Stimulated activated CD4-positive, alpha-beta T cell treated with anti-CD3 and anti-CD28 coated beads, Interleukin-2, amount 100 ng/mL, for 48 hours (primary cell): ENCODE measurements at places on chromosomes 5 and 9.

DNA sequence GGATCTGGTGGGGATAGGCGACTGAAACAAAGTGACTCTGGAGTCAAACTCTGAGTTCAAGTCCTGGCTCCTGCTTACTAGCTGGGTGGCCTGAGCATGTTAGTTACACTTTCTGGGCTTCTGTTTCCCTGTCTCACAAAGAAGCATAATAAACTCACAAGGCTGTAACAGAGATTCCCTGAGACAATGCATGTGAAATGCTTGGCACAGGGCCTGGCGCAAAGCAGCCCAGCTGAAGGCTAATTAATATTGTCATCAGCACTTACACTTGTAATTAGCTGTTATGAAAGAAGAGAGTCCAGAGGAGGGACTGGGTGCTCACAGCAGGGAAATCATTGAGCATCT lies 64.1 kb upstream of the SPOCK1 start:
- DNase-seq, result no peak

DNA sequence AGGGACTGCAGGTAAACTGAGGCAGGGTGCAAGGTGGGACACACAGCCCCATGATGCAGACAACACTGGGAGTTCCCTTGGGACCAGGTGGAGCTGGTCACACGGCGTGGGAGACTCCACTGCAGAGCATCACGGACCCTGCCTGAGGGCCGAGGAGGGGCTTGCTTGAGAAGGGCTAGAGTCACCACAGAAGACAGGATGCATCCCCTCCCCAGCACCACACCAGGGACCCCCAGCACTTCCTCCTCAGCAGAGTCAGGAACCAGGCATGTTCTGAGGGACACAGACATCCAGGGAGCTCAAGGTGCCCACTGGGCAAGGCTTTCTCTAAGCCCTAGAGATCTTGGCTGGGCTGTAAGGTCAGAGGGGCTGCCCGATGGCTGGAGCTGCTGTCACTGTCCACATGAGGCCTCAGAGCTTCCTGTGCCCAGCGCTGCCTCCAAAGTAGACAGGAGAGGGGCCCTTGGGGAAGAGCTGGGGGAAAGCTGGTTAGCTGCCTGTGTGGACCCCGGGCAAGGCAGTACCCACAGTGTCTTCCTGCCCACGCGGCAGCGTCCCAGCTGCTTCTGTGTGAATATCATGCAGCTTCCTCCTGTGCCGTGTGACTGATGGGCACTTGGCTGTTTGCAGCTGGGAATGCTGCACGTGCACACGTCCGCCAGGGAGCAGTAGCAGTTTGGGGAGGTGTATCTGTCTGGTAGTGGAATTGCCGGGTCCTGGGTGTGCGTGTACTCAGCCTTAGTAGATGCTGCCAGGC lies 176.6 kb downstream of the CACNA1B start:
- DNase-seq, result no peak

DNA sequence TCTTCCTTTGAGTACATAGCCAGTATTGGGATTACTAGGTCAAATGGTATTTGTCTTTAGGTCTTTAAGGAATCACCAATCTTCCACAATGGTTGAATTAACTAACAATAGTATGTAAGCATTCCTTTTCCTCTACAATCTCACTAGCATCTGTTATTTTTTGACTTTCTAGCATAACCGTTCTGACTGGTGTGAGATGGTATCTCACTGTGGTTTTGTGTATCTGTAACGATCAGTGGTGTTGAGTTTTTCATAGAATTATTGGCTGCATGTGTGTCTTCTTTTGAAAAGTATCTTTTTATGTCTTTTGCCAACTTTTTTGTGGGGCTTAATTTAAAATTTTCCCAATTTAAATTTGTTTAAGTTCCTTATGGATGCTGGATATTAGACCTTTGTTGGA lies 81.5 kb upstream of the ASTN2 start:
- no peak for DNase-seq

GRCh38 chr5:119368238-119368630 lies 12.4 kb downstream of the TNFAIP8 start:
- no peak for DNase-seq

- DNase-seq, result no peak
These were observed 588.9 kb downstream of the MAT2B start for GRCh38 chr5:164094291-164094690.

DNA sequence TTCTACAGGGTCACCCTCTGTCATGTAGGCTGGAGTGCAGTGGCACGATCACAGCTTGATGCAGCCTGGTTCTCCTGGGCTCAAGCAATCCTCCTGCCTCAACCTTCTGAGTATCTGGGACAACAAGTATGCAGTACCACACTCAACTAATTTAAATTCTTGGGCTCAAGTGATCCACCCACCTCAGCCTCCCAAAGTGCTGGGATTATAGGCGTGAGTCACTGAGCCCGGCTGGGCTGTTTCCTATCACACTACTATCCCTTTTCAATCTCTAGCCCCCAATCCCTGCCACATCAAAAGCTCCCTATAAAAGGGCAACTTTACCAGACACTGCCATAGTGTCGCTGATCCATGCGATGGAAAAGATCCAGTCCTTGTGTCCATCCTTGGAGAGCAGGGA lies 20.4 kb downstream of the DCAF12 start:
- DNase-seq, result no peak

DNA sequence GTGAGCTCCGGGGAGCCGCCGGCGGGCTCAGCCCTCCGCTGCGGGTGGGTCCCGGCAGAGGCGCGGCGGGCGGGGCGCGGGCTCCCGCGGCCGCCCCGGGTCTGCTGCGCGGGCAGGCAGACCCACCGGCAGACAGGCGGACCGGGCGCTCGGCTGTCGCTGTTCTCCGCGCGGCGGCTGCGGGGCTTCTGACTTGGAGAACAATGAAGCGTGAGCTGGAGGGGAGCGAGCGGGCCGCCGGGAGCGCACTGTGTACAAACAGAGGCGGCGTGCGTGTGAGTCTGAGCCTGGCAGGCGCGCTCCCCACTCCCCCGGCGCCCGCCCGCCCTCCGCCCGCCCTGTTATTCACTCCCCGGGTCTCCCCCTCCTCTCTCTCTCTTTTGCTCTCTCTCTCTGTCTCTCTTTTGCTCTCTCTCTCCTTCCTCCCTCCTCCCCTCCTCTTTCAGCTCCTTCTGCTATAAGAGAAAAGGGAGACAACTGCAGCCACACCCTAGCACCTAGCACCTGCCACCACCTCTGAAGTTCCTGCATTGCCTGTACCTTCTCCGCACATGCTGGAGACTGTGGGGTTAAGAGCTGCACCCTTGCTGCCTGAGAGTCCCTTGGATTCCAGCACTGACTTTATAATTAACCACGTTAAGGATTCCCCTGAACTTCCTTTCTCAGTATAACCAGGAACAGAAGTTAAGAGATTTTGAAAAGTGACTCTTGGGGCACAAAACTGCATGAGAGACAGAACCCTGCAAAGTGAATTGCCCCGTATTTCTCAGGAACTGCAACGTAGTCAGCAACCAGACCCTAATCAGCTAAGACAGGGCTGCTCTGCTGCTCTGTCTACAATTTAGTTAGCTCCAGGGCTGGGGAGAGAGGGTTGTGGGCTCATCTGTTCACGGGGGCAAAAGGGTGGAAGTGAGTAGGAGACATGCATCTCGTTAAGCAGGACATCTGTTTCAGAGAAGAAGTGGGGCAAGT lies at the start of gene EDIL3:
TSS of gene EDIL3 (minus strand) at position 277 of the 972 bp plus-strand sequence. CDS start 506 bp downstream, outside the sequence.
- DNase-seq, result no peak

GRCh38 chr5:150575745-150576448 lies 64.6 kb upstream of the SYNPO start:
- DNase-seq, result no peak

DNA sequence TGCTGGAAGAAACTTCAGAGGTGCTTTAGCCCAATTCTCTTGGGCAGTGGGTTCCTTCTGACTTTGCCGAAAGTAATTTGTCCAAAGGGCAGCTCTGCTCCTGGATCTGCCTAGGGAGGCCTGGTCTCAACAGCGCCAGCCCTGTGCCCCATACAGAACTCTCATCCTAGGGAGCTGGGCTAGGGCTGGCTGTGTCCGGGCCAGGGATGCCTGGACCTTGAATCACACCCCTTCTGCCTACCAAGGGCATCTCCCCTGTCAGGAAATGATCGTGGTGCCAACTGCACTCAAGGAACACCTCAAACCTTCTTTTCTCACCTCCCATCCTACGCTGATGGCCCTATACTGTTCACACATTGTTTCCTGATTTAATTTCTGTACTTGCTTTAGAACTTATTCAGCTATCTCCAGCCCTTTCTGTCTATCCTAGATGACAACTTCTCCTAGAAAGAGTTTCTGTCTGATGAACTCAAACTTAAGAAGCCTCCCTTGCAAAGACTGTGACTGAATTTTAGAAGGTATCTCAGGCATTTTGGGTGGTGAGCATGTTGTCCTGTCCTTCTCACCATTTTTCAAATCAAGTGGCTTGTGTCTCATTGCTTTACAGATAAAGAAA lies 37.4 kb upstream of the NFIB start:
- DNase-seq, result no peak

DNA sequence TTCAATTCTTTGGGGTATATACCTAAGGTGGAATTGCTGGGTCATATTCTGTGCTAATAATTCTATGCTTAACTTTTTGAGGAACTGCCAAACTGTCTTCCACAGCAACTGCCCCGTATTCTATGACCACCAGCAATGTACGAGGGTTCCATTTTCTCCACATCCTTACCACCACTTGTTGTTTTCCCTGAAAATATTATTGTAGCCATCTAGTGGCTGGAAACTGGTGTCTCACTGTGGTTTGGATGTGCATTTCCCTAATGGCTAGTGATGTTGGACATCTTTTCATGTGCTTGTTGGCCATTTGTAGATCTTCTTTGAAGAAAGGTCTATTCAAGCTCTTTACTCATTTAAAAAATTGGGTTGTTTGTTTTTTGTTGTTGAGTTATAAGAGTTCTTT lies 30.7 kb downstream of the MSX2 start:
- DNase-seq, result no peak

DNA sequence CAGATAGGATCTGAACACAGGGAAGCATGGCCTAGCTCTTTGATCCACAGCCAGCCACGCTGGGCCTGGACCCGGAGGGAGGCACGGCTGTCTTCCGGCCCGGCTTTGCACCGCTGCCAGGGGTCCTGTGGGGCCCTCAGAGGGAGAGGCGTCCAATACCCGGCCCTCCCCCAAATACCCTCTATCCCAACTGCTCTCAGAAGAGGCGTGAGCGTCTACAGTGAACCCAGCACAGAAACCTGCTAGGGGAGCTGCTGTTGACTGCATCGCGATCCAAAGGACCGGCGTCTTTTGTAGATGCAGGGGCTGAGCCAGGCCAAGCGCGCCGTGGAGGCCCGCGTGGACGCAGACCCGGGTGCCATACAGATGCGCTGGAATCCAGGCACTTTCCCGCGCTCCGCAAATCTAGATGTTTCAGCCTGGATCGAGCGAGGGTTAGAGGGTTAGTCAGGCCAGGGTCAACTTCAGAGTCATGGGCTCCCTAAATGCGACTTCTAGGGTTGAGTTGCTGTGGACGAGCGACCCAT lies 1.1 kb upstream of the TCF7 start:
- no peak for DNase-seq

DNA sequence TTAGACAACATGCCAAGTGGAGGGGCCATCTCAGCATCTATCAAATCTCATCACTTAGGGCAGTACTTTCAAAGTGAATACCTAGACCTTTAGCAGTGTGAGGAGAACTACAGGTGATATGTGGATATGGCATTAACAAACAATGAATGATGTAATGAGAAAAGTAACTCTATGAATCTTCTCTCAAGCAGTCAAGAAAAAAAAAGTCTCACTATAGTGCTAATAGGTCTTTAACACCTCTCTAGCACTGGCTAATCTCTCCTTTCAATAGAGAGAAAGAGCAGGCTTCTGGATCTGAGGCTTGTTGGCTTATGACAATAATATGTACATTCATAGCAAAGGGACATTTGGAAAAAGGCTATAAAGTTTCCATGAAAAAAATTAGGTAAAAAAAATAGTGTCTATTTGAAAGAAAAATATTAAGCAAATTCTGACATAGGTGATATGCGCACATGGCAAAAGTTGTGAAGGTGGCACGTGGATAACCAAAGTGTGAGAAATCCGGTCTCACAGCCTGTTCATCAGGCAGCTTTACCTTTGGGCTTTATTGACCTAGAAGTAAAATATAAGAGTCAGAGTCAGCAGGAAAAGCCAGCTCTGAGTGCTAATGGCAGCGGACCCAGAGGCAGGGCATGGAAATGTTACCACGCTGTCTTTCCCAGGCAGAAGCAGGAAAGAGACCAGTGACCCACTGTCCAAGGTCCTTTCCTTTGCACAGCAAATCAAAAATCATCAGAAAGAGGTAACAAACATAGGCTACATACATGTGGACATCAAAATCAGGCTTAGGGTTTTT lies 203.4 kb downstream of the EFNA5 start:
- DNase-seq, result no peak

- no peak for DNase-seq
These were observed 213.2 kb downstream of the ADAMTS6 start for GRCh38 chr5:65268525-65268924.

- DNase-seq, result no peak
These were observed 155.9 kb downstream of the MAT2B start for GRCh38 chr5:163661360-163661759.

GRCh38 chr9:35519692-35520363 lies 29.9 kb downstream of the RUSC2 start:
- DNase-seq, result no peak

GRCh38 chr5:31935496-31936369 lies 238.4 kb downstream of the GOLPH3 start:
- DNase-seq, result no peak

DNA sequence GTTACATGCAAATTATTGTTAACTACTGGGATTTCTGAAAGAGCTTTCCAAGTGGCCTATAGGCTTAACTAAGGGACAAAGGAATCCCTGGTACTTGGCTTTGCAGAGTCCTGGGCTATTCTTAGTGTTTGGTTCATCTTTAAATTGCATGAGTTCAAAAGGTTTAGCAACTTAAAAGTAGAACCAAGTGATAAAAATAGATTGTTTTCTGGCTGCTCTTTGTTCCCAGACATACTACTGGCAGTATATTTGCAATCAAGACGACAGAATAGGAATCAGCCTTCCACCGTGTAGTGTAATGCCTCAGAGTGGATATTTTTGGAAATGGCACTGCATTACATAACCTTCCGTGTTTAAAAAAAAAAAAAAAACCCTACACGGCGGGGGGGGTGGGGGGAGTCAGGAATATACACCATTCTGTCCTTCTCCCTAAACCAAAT lies 1.0 kb downstream of the NREP start:
- no peak for DNase-seq

- DNase-seq, result no peak
These were observed 18.9 kb downstream of the ADAMTS2 start for GRCh38 chr5:179326122-179326927.

- DNase-seq, result no peak
These were observed 39.3 kb upstream of the SEMA4D start for GRCh38 chr9:89537166-89537565.
